NCI-H1417 treated with DMSO at 0.1 percent for 48 hours (cell line): ENCODE measurements at places on chromosomes 2 and 18.

DNA sequence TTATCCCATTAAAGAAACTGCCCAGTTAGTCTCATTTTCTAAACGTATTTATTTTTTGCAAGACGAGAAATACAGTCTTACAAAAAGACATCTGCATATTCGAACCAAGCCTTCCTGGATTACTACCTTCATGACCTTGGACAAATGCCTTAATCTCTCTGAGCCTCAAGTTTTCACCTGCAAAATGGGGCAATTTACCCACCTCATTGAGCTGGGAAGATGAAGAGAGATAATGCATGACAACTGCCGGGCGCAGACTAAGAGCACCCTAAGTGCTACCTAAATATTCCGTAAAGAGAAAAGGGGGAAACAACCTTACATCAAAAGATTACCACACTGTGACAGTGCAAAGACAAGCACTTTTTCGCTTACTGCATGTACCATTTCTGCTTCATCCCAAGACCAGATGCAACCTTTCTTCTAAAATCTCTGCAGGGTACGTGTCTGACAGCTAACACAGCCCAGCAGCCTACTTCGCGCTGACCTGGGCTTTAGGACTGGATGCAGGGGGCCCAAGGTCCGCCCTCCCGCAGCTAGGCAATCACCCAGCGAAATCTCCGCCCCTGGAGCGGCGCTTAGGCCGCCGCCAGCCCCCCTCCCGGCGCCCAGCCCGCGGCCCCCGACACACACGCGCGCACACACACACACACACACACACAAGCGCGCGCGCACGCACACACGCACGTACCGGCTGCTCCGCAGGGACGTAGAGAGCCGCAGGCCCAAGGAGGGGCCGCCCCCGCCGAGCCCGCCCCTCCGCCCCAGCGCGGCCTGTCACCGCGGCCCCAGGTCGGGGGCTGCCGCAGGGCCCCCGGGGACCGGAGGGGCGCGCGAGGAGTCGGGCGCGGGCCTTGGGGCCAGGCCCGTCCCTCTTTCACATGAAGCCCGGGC is 766 bp downstream of the MAP3K2 start:
- DNase-seq: peak; percentile 12

DNA sequence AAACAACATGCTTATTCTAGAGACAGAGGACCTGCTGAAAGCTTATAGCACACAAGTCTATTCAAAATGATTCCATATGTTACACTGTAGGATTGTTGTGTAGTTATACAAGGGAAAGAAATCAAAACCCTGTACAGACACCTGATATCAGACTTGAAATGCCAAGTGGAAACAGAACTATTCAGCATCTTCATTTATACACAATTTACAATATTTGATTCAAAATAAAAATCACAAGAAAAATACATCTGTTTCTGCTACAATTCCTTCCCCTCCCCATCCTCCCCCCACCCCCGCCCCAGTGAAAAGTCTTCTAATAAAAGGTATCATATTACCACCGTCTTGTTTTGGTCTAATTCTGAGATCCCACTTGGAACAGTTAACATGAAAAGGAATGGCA is 37.5 kb upstream of the NFU1 start:
- DNase-seq: no peak

DNA sequence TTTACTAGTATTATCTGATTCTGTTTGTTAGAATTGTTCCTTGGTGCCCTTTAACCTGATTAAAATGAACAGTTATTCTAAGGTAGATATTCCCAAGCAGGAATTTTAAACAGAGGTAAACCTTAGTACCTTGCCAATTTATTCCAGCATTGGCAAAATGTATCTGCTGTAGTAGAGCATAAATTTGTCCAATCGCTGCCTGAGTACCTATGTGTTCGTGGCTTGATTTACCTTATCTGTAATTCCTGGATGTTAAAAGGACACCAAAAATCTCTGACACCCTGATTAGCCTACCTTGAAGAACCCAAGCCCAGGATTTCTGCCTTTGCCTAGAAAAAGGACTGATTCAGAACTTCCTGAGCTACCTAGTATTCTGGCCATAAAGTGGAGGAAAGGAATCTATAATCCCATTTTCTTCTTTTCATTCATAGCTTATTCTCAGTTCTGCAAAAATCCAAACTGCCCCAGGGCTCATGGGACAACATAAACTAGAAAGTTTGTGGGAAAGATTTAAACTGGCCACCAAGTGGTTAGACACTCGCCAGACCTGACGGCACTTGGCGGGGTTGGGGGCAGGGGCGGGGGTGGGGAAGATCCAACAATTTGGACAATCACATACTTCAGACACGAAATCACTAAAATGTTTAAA is 16.2 kb upstream of the ZCCHC2 start:
- DNase-seq: no peak

GRCh38 chr2:194545978-194546377 is 1111.0 kb upstream of the SLC39A10 start:
- DNase-seq: no peak

GRCh38 chr2:44168681-44169154 is at the start of gene PPM1B:
PPM1B (plus strand) TSS chr2:44168875; CDS start chr2:44201200, 32,325 bp downstream.
- DNase-seq: no peak

GRCh38 chr2:207805566-207806226 is 36.0 kb upstream of the FZD5 start:
- DNase-seq: no peak

- DNase-seq: no peak
Observed at GRCh38 chr2:68287580-68288441, 31.9 kb downstream of the CNRIP1 start.

DNA sequence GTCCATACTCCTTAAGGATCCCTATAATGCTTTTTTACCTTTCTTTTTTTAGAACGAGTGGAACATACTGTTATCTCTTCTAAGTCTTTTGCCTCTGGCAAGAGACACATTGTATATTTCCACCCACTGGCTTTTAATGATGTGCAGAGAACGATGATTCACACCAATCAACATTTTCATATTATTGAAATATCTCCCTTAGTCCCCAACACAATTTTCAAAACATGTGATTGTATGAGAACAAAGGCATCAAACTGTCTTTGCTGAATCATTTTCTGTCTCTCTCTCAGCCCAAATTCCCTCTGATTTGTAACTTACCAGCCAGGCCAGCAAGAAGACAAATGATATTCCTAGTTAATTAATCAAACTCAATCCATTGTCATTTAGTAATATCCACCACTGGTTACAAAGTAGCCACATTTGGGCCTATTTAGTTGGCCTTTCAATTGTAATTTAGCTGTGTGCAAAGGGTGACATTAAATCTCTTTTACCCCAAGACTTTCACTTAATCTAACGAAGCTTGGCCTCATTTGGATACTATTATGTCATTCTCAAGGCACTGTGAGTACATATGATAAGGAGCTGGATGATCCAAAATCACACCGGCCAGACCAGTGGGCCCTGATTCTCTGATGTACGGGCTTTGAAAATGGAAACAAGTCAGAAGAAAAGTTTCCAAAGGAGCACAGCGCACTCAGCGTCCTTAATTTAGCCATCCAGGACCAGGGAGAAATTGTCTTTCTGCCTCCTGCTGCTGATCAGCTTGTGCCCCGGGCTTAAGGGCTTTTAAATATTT is 185.1 kb downstream of the SCG2 start:
- no peak for DNase-seq

DNA sequence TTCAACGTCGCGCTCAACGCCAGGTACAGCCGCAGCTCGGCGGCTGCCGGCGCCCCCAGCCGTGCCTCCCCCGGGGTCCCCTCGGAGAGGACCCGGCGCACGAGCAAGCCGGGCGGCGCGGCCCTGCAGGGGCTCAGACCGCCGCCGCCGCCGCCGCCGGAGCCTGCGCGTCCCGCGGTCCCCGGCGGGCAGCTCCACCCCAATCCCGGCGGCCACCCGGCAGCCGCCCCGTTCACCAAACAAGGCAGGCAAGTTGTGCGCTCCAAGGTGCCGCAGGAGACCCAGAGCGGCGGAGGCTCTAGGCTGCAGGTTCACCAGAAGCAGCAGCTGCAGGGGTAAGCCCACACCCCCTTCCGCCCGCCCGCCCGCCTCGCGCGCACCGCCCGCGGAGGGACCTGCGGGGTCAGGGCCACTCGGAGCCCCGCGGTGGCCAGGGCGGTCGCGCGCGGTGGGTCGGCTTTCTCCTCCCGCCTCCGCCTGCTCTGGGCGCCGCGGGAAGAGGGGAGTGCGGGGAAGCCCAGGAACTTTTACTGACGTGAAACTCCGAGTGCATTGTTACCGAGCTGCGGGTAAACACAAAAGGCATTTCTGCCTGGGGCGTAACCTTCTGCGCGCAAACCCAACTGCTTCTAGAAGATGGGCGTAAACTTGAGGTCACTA is 861 bp downstream of the LTBP1 start:
- DNase-seq: no peak

DNA sequence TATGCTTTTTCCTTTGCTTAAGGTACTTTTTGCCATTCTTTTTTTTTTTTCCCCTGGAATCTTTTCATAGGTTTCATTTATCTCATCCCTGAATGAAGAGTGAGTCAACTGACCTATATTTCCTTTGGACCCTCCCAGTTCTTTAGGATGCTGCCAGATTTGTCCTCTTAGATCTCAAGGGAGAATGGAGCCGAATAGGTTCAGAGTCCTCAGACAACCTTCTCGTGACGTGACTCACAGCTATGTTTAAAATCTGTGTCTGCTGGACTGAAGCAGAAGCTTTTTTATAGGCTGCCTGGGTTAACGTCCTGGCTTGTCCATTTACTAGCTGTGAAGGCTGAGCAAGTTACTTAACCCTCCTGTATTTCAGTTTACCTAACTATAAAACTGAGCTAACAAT is 358.6 kb downstream of the DLGAP1 start:
- DNase-seq: no peak

GRCh38 chr2:234550511-234551107 is 53.7 kb upstream of the ARL4C start:
- DNase-seq: peak; percentile 62

GRCh38 chr2:217334561-217334960 is 474.7 kb upstream of the TNP1 start:
- DNase-seq: no peak

DNA sequence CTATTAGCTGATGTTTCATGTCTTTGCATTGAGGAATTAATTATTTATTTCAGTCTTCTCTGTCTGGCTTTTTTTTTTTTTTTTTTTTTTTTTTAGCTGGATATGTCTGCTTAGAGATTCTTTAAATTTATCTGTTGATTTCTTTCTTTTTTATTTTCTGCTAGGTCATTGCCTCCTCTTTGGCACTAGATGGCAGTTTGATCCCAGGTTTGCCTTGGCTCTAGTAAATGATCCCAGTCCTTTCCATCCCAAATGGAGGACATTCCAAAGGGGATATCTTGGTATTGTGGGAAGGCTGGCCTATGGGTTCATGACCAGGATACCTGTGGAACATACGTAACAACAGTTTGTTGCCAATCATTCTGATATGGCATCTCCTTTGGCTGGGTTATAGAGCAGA is 339.5 kb upstream of the GCFC2 start:
- no peak for DNase-seq

DNA sequence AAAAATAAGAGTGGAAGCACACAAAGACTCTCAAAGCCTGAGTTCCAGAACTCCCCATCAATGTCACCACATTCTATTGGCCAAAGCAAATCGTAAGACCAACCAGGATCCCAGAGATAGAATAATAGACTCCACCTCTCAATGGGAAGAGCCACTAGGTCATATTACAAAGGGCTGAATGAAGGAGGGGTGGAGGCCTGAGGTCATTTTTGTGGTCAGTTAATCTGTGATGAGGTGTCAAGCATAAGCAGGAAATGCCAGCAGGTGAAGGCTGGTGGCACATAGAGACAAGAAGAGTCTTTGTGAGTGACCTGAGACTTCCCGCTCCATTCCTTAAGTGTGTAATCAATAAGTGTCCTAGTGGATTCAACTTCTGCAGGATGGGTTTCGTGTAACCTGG is 144.3 kb downstream of the TFCP2L1 start:
- DNase-seq: no peak

DNA sequence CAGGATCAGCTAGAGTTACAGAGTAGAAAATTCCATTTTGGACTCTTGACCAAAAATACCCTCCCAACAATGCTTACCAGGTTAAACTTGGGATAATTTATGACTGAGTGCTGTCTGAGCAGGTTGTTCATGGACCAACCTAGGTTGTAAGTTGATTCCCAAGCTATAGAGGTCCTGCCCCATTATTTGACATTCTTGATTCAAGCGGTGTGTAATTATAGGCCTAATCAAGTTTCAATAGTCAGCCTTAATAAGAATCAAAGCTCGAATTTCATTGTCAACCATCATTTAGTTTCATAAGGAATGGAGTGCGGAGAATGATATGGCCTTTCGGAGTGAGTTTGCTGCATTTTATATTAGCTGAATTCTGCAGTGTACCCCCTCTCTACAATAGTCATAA is 152.8 kb upstream of the FIGN start:
- no peak for DNase-seq

DNA sequence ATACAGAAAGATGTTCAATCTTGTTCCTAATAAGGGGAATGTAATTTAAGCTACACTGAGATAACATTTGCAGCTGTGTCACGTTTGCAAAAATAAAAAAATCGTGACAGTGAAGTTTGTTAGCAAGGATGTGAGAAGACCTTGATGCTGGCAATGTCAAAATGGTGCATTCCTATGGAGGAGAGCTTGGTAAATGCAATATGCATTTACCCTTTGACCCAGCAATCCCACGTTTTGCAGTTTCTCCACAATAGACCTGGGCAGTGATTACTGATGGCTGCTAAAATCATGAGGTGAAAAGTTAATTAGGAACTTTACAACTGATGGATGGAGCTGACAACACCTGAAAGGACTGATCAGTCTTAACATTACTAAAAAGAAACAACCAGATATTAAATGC is 43.1 kb downstream of the ZC3H6 start:
- DNase-seq: no peak

GRCh38 chr2:15568874-15569273 is 7.7 kb upstream of the NBAS start:
- no peak for DNase-seq

GRCh38 chr2:142940606-142941223 is 63.3 kb downstream of the KYNU start:
- DNase-seq: no peak

DNA sequence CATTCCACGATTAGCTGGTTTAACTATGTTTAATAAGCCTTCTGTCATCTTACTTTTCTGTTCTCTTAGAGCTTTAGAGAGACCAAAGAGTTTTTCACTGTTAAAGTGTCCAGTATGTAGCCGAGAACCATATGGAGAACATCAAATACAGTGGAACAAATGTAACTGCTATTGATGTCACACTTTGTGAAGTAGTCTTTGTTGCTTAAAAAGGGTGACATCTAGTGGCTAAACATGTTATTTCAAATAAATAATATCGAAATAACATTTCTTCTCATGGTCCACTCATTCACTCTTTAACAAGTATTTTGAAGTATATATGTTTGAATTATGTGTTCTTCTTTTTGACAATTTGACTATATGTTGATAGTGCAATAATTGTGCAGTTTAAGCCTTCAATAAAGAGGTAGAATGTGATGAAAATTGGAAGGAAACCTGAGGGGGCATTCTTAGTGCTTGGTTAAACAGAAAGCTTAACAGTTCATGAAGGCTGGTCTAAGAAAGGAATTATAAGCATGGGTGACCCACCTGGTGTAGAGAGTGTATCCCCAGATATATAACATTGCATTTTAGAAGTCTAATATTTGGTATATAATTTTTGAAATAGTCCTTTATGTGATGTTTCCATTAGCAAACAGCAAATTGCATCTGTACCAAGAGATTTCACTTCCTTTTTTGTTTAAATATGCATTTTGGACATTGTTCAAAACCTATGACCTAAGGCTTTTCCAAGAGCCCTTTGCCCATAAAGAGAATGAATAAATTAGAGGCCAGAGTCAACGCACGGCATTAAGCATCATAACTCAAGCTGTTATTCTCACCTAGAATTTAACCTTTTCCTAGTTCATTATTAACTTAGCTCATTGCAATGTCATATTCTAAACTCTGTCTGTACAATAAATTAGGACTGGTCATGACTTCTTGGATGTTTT is 112.1 kb downstream of the KYNU start:
- DNase-seq: no peak
